ENCODE measurements at places on chromosomes 6 and 20. TPM values are rescaled to one million over a fixed set of nuclear protein-coding genes. Genes with fewer than 3 reads are reported as not detected.

The PBOV1 gene
- not detected for total RNA-seq

The PPP1R16B gene
- total RNA-seq, result under 0.01 TPM

- DNase-seq, result peak; percentile 37
Measured at GRCh38 chr6:140846503-140847261, 1286.0 kb upstream of the GJE1 start.

The AFG1L gene
- total RNA-seq, result 5.0 TPM

GRCh38 chr20:61308477-61308774, 56.4 kb downstream of the CDH4 start:
- DNase-seq, result no peak

- DNase-seq, result peak; percentile 40
Measured at GRCh38 chr20:37627060-37627766, 66.6 kb upstream of the CTNNBL1 start.

The GRM1 gene
- not detected for total RNA-seq

The SMOC2 gene
- not detected for total RNA-seq

The CFAP206 gene
- not detected for total RNA-seq

The MOCS1 gene
- total RNA-seq, result 5.2 TPM

DNA sequence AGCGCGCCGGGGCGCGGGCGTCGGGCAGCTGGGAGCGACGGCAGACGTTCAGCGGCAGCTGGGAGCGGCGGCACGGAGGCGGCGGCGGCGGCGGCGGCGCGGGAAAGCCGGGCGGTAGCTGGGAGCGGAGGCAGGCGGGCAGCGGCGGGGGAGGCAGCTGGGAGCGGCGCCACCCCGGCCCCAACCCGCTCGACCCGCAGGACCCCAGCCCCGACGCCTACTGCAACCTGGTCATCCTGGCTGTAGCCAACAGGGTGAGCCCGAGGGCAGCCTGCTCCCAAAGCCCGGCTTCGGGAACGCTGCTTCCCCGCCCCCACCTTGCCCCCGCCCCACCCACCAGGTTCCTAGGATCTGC, 8.9 kb downstream of the CCM2L start:
- no peak for DNase-seq

The OR2H1 gene
- not detected for total RNA-seq

GRCh38 chr20:46188866-46189541, 70.9 kb downstream of the CD40 start:
- DNase-seq, result no peak

- DNase-seq, result no peak
Measured at GRCh38 chr6:111803804-111804203, 69.4 kb downstream of the FYN start.

GRCh38 chr20:50953821-50954220, 4.5 kb downstream of the DPM1 start:
- DNase-seq, result peak; percentile 44
